Activated CD4-positive, alpha-beta T cell treated with anti-CD3 and anti-CD28 coated beads, Interleukin-2, amount 10 ng/mL, durations not matched to agents 24 days and 14 days (primary cell): ENCODE measurements at places on chromosomes 11 and 22. TPM values are rescaled to one million over a fixed set of nuclear protein-coding genes. Genes with fewer than 3 reads are reported as not detected.

The PIH1D2 gene
- total RNA-seq: 0.21 and 0.59 TPM in 2 replicates

The TRIM48 gene
- not detected in 2 replicates for total RNA-seq

The NTM gene
- total RNA-seq: not detected in 2 replicates

The TRAPPC4 gene
- 141 and 151 TPM in 2 replicates for total RNA-seq

The SYT7 gene
- total RNA-seq: 0.23 and 0.43 TPM in 2 replicates

The MYBPC3 gene
- not detected in 2 replicates for total RNA-seq

The LRRC56 gene
- total RNA-seq: 2.1 and 2.3 TPM in 2 replicates

The SLC22A25 gene
- not detected in 2 replicates for total RNA-seq

The MS4A6E gene
- total RNA-seq: not detected in 2 replicates

The BBOX1 gene
- not detected in 2 replicates for total RNA-seq

The MS4A3 gene
- total RNA-seq: not detected in 2 replicates

The AMOTL1 gene
- total RNA-seq: 5.4 and 5.9 TPM in 2 replicates

The LRP5 gene
- 23.8 and 33.8 TPM in 2 replicates for total RNA-seq

The PNPLA5 gene
- total RNA-seq: not detected in 2 replicates

The TNNT3 gene
- 1.1 and 1.2 TPM in 2 replicates for total RNA-seq

The OR52N4 gene
- total RNA-seq: 0.38 TPM in 1 of 2 replicates, not detected in the other

The GAL3ST3 gene
- not detected in 2 replicates for total RNA-seq

The FKBP2 gene
- 28.8 and 30.6 TPM in 2 replicates for total RNA-seq

The SGSM1 gene
- total RNA-seq: 0.14 and 0.19 TPM in 2 replicates

The MMP8 gene
- not detected in 2 replicates for total RNA-seq

The USP2 gene
- 0.09 and 0.35 TPM in 2 replicates for total RNA-seq

The UPK3A gene
- total RNA-seq: not detected in 2 replicates

The HORMAD2 gene
- not detected in 2 replicates for total RNA-seq

The BTG4 gene
- total RNA-seq: not detected in 2 replicates

The KCNK7 gene
- total RNA-seq: 0.69 and 1.3 TPM in 2 replicates

The HTR3A gene
- total RNA-seq: not detected in 2 replicates

The MIF gene
- total RNA-seq: 1,352 and 1,382 TPM in 2 replicates
